ENCODE measurements at places on chromosomes 2 and 18.

DNA sequence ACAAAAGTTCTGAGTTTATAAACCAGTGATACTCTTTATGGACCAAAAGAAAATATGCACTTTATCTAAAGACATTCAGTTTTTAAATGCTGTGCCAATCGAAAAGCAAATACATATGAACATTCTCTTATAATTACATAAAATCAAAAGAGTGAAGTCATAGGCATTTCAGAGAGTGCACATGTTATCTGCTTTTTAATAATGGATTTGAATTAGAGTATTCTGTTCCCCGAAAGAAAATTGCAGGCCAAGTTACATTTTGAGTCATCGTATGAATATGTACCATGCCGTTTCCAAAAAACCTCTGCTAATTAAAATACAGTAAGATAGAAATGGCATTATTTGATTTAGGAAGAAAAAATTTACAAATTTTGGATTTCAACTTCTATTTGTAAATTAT lies 565.7 kb downstream of the ZEB2 start:
- no peak for DNase-seq

DNA sequence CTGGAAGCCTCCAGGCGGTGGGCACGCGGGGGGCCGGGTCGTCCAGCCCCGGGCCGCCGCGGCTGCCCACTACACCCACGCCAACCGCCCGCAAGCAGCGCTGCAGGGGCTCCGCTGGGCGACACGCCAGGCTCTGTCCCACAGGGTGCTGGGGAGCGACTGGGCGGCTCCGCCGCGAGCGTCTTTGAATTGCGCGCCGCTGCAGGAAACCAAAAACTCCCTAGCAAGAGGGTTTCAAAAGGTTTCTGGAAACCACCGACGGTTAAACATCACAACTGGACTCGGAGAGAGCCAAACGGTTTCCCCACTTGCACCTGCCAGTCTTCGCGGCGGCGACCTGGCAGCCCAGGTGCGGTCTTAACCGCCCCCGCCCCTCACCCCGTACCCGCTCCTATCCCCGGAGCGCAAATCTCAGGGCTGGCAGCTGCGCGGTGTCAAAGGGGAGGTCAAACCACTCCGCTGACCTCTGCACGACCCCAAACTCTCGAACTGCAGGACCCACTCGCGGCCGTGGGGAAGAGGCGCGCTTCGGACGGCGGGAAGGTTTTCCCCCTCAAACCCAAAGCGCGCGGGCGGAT lies 1.0 kb downstream of the CXCR4 start:
- no peak for DNase-seq

DNA sequence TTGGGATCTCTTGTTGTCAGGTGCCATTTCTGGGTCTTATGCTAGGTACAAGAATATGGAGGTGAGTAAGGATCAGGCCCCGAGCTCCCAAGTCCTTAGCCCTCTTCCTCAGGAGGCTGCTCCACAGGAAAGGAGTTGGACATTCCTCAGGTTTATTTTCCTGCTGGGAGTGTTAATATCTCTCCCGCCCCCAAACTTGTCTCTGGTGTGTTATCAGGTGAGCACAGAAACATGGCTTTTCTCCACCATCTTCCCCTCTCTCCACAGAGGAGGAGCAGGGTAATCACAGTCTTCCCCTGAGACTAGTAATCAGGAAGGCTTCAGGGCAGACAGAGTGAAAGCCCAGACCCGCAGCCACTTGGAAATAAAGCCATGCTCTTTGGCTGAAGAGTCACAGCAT lies 73.3 kb upstream of the CAPN13 start:
- no peak for DNase-seq

- DNase-seq = no peak
These were observed 122.2 kb downstream of the CAPN13 start for GRCh38 chr2:30684996-30685395.

GRCh38 chr2:233267516-233268245 lies 16.2 kb downstream of the ATG16L1 start:
- no peak for DNase-seq

DNA sequence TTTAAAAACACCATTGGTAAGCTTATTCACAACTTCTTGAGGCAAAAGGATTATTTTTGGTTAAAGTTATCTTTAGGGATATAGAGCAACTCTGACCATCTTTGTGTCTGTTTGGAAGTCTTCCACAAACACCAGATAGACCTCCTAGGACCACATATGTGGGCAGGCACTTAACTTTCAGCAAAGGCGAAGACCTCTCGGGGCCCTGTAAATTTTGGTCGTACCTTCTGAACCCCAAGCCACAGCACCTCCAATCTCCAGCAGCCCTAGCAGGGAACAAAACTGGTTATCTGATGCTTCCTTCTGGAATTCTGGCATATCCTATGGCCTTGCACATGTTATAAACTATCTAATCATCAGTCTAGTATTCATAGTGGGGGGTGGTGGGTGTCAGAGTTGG lies 114.8 kb downstream of the MBD5 start:
- DNase-seq = no peak

- DNase-seq = no peak
These were observed 128.0 kb downstream of the OLA1 start for GRCh38 chr2:174120346-174120745.

DNA sequence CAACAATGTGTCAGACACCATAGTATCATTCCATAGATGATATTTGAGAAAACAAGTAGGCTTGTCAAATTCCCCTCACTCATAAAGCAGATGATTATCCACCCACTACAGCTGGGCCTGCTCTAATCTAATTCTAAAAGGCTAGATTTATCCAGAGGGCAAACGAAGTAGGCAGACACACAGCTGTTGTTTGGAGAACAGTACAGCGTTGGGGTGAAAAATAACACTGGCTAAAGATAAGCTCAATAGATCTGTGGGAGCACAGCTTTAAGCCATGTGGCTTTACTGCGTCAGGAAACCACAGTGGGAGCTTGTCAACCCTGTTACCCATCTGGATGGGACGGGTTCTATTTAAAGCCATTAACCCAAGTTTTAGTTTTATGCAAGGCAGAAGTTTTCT lies 48.9 kb upstream of the COBLL1 start:
- no peak for DNase-seq
